ENCODE measurements at places on chromosomes 13 and 19. TPM values are rescaled to one million over a fixed set of nuclear protein-coding genes. Genes with fewer than 3 reads are reported as not detected.

Gene CCDC97
- total RNA-seq = 8.9 TPM

Gene VSTM2B
- total RNA-seq = not detected

Gene ZNF625
- 7.3 TPM for total RNA-seq

Gene RBM42
- 20.9 TPM for total RNA-seq

Gene ZNF460
- 101 TPM for total RNA-seq

Gene MAP3K10
- 3.1 TPM for total RNA-seq

Gene MYO16
- 43.8 TPM for total RNA-seq

Gene ZNF616
- total RNA-seq = 6.8 TPM

Gene TTC9B
- not detected for total RNA-seq

Gene NTN5
- under 0.01 TPM for total RNA-seq

Gene WDR88
- total RNA-seq = not detected

Gene ZNF350
- 10.4 TPM for total RNA-seq

Gene CEACAM4
- 1.0 TPM for total RNA-seq

Gene MEF2B
- not detected for total RNA-seq

Gene PRR22
- not detected for total RNA-seq

Gene C19orf38
- 4.2 TPM for total RNA-seq

Gene SYCN
- not detected for total RNA-seq

Gene GZMM
- not detected for total RNA-seq

Gene ZNF441
- 5.2 TPM for total RNA-seq

Gene RNF225
- not detected for total RNA-seq

Gene DNAAF3
- not detected for total RNA-seq

Gene RUBCNL
- total RNA-seq = 3.7 TPM

Gene NXNL1
- not detected for total RNA-seq

Gene C2CD4C
- 0.52 TPM for total RNA-seq

Gene ATP4B
- not detected for total RNA-seq

Gene SPC24
- total RNA-seq = 12.0 TPM

Gene PEX11G
- total RNA-seq = 3.1 TPM

Gene PTH2
- total RNA-seq = not detected

Gene CPB2
- total RNA-seq = not detected

Gene KLK1
- not detected for total RNA-seq

Gene ZNF491
- total RNA-seq = 7.8 TPM

Gene MED25
- total RNA-seq = 11.0 TPM

Gene JSRP1
- total RNA-seq = 79.3 TPM

Gene DKKL1
- total RNA-seq = 0.52 TPM

Gene CATSPERD
- not detected for total RNA-seq

Gene PLVAP
- total RNA-seq = 12.5 TPM

Gene RNF113B
- not detected for total RNA-seq

Gene CYP4F2
- total RNA-seq = not detected

Gene LIN37
- 3.1 TPM for total RNA-seq

Gene ZNF135
- 10.4 TPM for total RNA-seq

Gene SYMPK
- total RNA-seq = 23.5 TPM

Gene ZNF284
- total RNA-seq = 2.6 TPM

Gene RNF126
- 12.0 TPM for total RNA-seq

Gene VSTM1
- total RNA-seq = not detected

Gene PBX4
- total RNA-seq = 1.6 TPM

Gene CBY2
- total RNA-seq = not detected

Gene C19orf33
- not detected for total RNA-seq

Gene RDH8
- not detected for total RNA-seq

Gene CNMD
- 3.7 TPM for total RNA-seq

Gene PPM1N
- 0.52 TPM for total RNA-seq

Gene CDX2
- total RNA-seq = not detected

Measured in skeletal muscle tissue (tissue), 5 donors.